LoVo (cell line): ENCODE measurements at places on chromosomes 16 and 17.
A peak's percentile ranks its signal among the peaks of the same experiment; 100 is the strongest.

DNA sequence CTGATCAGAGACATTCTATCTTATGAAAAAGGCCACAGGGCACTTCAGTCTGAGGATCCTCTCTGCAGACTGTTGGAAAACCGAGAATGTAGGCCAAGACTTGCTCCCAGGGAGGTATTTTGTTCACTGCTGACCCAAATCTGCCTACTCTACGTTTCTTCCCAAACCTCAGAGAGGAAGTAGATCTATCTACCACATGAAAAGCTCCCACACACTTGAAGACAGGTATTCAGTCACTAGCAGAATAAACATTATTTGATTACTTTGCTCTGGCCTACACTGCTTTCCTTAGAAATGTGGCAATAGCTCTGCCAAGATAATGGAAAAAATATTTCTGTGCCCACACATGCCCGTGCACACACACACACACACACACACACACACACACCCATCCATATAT is 164.6 kb downstream of the CDH11 start:
- DNase-seq: no peak

DNA sequence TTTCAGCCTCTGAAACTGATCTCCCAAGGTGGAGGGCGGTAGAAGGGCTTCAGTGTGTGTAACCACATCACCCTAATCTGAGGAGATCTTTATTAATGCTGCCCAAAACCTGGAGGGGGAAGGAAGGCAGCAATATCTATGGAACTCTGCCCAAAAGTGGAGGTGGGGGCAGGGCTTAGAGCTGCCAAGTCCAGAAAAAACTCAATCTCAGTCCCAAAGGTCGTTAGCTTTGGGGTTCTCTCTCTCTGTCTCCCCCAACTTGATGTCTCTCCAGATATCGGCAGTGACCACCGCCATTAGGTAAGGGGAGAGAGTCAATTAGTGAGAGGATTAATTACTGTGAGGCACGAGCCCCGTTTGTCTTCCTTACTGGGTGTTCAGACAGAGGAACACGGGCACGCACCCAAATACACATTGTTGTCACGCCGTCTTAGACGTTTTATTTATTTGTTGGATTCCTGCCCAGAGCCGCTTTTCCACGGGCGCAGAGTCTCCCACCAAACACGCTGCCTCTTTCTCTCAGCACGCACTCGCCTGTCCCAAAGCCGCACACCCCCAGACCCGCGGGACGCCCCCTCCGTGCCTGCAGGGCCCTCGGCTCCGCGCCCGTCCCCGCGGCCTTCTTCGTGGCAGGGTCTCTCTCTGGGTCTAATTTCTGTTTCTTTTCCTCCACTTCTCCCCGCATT is 5.4 kb upstream of the LHX1 start:
- DNase-seq: no peak

DNA sequence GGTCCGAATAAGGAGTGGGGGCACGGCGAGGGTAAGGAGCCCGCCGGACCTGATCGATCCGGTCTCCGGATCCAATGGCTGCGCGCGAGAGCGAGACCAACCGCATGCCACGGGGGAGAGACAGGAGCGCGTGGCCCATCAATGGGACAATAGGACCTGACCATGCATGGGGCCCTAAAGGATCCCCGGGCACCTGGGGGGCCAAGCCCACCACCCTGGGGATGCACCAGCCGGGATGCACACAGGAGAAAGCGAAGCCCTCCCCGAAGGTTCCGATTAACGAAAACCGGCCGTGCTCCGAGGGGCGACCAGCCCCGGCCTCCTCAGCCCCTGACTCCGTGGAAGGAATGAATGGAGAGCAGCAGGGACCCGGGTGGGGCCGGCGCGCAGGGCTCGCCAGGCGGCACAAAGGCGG is 525 bp downstream of the JPT1 start:
- no peak for DNase-seq

- DNase-seq: no peak
Observed at GRCh38 chr16:85905110-85906095, 6.4 kb downstream of the IRF8 start.

GRCh38 chr17:79498854-79499253 is 112.0 kb downstream of the RBFOX3 start:
- DNase-seq: no peak

GRCh38 chr17:29124135-29124924 is 55.9 kb downstream of the MYO18A start:
- DNase-seq: peak; percentile 31

GRCh38 chr17:75087182-75087557 is 584 bp upstream of the SLC16A5 start:
- no peak for DNase-seq

DNA sequence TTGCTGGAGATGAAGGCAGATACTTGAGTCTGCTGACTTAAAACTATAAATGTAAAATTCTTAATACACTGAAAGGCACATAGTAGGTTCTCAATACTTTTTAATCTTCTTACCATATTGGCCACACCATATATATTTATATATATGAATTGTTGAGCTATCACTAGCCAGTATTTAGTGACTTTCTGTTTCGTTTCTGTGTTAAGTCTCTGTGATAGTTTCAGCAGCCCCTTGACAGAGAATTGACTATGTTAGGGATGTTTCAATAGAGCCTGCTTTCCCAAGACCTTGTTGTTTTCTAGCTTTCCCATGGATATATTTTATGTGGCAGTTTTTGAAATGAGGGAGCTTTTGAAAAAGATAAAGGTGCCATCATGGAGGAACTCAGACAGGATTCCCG is 206.5 kb upstream of the GOT2 start:
- no peak for DNase-seq

DNA sequence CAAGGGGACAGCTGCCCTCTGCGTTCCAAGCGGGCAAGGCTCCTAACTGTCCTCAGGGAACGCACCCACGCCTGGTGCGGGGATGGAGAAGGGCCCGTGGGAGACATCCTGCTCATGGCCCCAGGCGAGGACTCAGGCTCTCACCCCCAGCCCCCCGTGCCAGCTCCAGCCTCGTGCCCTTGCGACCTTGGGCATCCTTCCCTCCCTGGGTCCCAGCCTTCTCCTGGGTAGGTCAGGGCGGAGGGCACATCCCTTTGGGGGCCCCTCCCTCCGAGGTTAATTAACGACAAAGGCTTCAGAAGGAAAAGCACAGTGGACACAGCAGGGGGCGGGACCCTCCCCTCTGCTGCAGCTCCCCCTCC is 3.0 kb downstream of the PGAP6 start:
- no peak for DNase-seq

GRCh38 chr17:39200070-39200879 is at the start of gene RPL19:
Gene RPL19, plus strand, starts transcription at chr17:39200283. Its CDS starts 62 bp downstream, at chr17:39200345.
- DNase-seq: peak; percentile 30

GRCh38 chr17:44219108-44219615 is 313 bp downstream of the UBTF start:
- DNase-seq: peak; percentile 75

DNA sequence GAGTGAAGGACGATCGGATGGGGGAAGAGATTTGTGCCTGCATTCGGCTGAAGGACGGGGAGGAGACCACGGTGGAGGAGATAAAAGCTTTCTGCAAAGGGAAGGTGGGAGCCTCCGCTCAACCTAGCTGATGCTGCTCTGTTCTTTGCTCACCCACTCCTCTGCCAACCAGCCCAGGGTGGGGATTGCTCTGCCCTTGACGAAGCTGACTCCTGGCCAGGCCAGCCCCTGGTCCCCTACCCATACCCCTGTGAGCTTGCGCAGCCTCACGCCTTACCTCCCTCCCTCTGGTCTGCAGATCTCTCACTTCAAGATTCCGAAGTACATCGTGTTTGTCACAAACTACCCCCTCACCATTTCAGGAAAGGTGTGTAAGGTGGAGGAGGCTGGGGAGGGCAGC is 4.8 kb upstream of the RSAD1 start:
- no peak for DNase-seq

- DNase-seq: no peak
Observed at GRCh38 chr17:61219460-61219859, 180.2 kb upstream of the TBX2 start.

DNA sequence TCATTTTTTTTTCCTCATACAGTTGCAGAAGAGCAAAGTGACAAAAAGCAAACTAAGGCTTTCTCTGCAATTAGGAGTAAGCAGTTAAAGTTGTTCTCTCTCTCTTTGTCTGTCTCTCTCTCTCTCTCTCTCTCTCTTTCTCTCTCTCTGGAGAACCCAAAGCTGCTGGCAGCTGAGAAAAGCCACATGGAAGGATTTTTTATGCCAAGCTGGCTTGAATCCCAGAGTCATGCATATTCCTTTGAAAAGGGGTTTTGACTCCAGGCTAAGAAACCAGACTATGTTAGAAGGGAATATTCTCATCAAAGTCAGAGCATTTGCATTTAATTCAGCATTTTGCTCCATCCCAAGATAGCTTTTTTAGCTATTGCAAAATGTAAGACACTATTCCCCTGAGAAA is 1114.2 kb upstream of the GOT2 start:
- DNase-seq: no peak

GRCh38 chr16:86072328-86073102 is 173.6 kb downstream of the IRF8 start:
- peak; percentile 74 for DNase-seq

DNA sequence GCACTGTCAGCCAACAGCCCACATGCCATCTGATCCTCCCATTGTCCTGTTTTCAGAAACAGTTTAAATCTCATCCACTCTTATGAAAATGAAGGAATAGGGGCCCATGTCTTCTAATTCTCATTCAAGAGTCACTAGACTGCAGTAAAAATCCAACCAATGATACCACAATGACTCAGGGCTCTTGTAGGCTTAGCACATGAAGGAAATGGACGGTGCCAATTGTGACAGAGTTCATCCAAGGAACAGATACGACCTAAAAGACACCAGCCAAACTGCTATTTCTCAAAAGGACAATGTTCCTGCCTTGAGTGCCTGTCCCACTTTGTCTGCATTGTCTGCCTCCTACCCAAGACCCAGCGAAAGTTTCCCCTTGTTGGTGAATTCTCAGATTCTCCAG is 204.8 kb upstream of the COX10 start:
- DNase-seq: no peak

DNA sequence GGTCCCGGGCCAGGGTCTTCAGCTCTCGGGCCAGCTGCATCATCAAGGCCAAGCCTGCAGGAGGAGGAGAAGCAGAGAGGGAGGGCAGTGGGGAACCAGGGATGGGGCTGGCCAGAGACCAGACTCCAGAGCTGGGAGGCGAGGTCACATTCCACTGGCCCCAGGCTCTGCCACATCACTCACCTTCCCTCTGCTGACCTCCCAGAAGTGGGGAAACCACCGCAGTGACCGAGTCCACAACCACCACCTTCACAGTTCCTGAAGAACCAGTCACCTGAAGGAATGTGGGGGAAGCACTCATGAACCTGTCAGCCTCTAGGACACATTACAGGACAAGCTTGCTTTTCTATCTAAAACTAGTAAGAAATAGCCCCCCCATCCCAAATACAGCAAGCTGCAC is 16.4 kb downstream of the RAD51D start:
- no peak for DNase-seq

DNA sequence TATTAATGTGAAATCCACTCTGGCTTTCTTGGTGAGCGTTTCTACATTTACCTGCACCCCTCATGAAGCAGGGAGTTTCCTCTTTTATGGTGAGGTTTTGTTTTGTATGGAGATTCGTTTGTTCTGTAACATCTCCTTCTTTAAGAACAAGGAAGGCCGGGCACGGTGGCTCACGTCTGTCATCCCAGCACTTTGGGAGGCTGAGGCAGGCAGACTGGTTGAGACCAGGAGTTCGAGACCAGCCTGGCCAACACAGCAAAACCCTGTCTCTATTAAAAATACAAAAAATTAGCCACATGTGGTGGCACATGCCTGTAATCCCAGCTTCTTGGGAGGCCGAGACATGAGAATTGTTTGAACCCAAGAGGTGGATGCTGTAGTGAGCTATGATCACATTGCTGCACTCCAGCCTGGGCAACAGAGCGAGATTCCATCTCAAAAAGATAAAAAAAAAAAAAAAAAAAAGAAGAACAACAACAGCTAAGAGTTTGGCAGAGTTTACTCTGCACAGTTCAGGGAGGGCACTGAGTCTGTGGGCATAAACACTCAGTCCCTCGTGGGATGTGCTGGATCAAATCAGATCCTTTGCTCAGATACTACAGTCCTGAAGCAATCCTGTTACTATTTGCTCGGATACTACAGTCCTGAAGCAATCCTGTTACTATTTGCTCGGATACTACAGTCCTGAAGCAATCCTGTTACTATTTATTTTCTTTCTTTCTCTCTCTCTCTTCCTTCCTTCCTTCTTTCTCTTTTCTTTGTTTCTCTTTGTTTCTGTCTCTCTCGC is 28.9 kb downstream of the ADCY9 start:
- no peak for DNase-seq

DNA sequence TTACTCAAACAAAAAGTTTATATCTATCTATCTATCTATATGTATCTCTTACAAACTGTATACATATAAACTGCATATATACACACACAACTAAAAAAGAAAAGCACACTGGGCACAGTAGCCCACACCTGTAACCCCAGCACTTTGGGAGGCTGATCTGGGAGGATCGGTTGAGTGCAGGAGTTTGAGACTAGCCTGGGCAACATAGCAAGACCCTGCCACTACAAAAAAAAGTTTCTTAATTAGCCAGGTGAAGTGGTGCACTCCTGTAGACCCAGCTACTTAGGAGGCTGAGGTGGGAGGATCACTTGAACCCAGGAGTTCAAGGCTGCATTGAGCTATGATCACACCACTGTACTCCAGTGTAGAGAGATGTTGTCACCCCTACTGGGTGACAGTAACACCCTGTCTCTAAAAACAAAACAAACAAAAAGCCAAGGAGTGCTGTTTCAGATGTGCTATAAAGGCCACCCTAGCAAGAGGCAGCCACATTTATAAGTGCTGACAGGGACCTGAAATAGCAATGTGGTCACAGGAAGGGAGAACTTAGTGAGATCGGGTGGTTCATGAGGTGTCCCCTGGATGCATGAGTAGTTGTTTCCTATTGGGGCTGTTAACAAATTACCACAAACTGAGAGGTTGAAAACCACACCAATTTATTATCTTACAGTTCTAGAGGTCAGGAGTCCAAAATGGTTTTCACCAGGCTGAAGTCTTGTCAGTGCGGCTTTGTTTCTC is 4.8 kb downstream of the CD2BP2 start:
- DNase-seq: no peak

DNA sequence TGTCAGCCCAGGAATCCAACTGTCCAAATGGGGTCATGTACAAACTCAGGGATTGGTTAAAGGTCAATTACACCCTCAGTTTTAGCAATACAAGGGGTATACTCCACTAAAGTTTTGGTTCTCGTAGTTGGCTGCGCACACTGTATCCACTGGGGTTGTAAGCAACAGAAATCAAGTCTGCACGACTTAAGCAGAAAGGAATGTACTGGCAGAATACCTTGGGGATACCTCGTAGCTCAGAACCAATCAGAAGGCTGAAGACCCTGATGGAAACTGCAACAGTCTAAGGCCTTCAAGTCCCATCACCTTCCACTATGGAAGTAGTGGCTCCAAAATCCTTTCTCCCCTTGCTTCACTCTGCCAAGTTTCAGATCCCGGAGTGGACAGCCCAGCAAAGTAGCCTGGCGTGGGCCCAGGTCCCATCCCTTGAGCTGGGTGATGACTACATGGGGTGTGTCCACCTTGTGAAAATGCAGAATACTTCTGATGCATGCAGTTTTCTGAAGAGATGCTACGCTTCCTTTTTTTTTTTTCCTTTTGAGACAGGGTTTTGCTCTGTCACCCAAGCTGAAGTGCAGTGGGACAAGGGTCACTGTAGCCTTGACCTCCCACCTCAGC is 21.1 kb upstream of the RPH3AL start:
- peak; percentile 22 for DNase-seq

GRCh38 chr17:5044630-5045029 is 9.4 kb upstream of the SLC52A1 start:
- DNase-seq: peak; percentile 41
